NCI-H226 (cell line): ENCODE measurements at places on chromosomes 7 and 10.

DNA sequence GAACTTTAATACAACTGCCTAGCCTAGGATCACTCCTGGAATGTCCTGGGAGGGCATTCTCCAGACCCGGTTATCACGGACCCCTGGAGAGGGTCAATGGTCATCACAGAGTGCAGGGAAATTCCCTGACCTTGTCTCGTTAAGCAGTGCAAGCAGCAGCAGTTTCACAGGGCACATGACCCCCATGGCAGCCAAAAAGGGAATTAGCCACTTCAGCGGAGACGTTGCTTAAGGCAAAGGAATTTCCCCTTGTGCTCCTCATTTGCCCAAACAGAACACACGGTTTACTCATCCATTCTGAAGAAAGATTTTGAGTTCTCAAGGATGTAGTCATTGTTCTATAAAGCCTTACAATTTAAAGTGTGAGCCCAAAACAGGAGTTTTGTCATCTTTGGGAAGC is 260.3 kb downstream of the SNX13 start:
- DNase-seq: peak; percentile 99

DNA sequence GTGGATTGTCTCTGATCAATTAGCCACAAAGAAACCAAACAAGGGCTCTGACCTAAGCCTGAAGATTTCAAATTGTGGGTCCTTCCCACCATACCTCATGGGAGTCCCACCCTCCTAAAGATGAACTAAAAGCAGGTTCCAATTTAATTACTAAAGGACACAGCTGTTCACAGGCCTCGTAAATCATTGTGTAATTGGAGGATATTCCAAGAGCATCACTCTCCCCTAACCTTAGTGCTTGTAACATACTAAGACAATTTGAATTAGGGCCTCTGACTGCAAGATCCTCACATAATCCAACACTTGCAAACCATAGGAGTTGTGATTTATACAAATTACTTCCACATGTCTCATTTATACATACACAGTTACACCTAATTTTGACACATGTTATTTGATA is 44.4 kb downstream of the FOXI2 start:
- no peak for DNase-seq

DNA sequence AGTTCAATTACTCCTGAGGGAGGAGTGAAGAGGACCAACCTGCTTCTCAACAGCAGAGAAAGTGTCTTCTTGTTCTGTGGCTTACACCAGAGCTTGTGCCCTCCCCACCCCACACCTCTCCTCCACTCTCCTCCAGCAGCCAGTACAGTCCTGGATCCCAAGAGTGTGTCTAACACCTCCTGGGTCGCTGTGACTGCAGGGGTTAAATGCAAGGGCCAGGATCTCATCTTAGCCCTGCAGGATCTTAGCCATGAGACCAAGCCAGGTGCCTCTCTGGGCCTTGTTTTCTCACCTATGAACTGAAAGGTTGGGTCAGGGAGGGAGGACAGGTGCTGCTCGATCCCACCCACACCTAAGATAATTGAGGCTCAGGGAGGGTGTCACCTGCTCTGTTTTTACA is 34.5 kb upstream of the MSRB2 start:
- no peak for DNase-seq

- peak; percentile 89 for DNase-seq
Measured at GRCh38 chr7:99193527-99194220, 14.2 kb downstream of the KPNA7 start.

DNA sequence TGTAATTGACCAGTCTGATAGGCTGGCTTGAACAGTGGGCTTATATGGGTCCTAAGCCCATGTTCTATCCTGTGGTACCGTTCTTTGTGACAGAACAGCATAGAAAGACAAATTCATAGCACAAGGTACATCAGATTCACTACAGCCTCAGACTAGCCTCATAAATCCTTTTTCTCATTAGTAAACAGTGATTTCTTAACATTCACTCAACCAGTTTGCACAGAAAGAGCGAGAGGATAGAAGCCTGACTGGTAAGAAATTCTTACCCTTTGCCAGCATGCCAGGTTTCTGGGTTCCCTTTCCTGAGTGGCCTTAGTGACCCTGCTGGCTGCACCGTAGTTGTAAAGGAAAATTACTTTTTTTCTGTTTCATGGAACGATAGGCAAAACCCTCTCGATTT is 412.1 kb downstream of the SH2D4B start:
- no peak for DNase-seq

- DNase-seq: no peak
Measured at GRCh38 chr7:81886211-81886764, 116.4 kb upstream of the HGF start.

- no peak for DNase-seq
Measured at GRCh38 chr10:77357185-77357584, 280.4 kb downstream of the KCNMA1 start.
